ENCODE measurements at places on chromosomes 4 and X. TPM values are rescaled to one million over a fixed set of nuclear protein-coding genes. Genes with fewer than 3 reads are reported as not detected.

Gene CTAG2
- not detected for total RNA-seq

Gene KDM5C
- total RNA-seq = 121 TPM

Gene RHOXF1
- total RNA-seq = 1.5 TPM

Gene SORBS2
- 51.6 TPM for total RNA-seq

Gene ZNF157
- total RNA-seq = 0.36 TPM

Gene CNOT6L
- 53.1 TPM for total RNA-seq

Gene MAGEA11
- not detected for total RNA-seq

Gene PCDH7
- 22.0 TPM for total RNA-seq

Gene ARR3
- total RNA-seq = not detected

Gene EPGN
- total RNA-seq = 0.28 TPM

Gene PALLD
- total RNA-seq = 98.1 TPM

Gene PDGFRA
- total RNA-seq = 245 TPM

Gene CENPE
- total RNA-seq = 2.5 TPM

Gene TLR3
- total RNA-seq = 14.8 TPM

Gene ZMAT1
- total RNA-seq = 11.6 TPM

Gene DMP1
- total RNA-seq = not detected

Gene NPNT
- 4.3 TPM for total RNA-seq

Gene BMP2K
- 27.9 TPM for total RNA-seq

Gene PSAPL1
- total RNA-seq = 0.34 TPM

Gene TEC
- total RNA-seq = 3.2 TPM
